ENCODE measurements at places on chromosomes 11 and 22.

DNA sequence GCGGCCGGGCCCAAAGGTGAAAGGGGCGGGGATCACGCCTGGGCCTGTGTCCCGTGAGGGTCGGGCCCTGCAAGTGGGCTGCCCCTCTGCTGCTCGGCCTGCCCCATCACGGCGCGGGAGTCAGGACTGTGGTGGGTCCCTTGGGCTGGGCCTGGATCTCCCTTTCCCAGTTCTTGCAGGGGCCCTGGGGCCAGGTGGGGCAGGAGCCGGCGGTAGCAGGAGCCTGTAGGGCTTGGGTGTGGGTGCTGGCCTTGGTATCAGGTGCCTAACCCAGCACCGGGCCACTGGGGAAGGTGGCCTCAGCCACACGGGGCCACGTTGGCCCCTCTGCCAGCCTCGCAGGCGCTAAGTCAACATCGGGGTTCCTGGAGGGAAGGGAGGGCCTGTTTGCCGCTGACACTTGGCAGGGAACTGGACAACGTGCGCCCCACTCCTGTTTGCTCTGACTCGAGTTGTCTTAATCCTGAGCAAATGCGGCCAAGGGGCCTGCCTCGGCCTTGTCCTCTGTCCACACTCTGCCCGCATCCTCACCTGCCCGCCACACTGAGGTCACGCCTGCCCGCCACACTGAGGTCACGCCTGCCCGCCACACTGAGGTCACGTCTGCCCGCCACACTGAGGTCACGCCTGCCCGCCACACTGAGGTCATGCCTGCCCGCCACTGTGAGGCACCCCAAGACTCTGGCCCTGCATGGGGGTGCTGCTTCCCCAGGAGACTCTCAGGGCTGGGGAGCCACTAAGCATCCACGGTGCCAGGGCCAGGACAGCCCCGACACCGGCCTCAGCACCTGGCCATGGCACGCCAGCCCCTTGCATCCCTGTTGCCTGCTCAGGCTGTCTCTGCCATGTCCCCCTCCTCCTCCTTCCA lies 14.2 kb upstream of the MUC5B start:
- DNase-seq = no peak

- DNase-seq = peak; percentile 20
These were observed 253.0 kb upstream of the CCDC179 start for GRCh38 chr11:23112987-23113886.

- no peak for DNase-seq
These were observed 8.8 kb upstream of the MB start for GRCh38 chr22:35625763-35626432.

- DNase-seq = no peak
These were observed 51.4 kb upstream of the FADD start for GRCh38 chr11:70151671-70152070.

- peak; percentile 58 for DNase-seq
These were observed 371 bp downstream of the SMCO4 start for GRCh38 chr11:93542811-93543229.

DNA sequence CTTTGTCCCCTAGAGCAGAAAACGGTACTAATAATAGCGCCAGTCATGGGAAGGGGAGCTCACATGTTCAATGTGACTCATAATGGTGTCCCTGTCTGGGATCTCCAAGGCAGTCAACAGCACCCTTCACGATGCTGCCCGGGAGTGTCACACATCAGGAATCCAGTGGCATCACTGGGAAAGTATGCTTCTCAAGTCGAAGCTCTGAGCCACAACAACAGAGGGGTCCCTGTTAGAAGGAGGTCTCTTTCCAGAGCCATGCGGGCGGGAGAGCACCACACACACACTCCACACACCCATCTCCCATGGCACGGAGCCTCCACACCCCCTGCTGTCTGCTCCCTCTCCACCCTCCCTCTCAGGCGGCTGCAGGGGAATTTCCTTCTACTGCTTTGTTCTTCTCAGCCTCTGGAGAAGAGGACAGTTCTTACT lies 119.7 kb downstream of the ETS1 start:
- DNase-seq = no peak
